CD4-positive, alpha-beta T cell treated with Interleukin-12 subunit alpha and Interleukin-12 subunit beta, for 1 hour (primary cell): ENCODE measurements at places on chromosomes 11 and 22.

DNA sequence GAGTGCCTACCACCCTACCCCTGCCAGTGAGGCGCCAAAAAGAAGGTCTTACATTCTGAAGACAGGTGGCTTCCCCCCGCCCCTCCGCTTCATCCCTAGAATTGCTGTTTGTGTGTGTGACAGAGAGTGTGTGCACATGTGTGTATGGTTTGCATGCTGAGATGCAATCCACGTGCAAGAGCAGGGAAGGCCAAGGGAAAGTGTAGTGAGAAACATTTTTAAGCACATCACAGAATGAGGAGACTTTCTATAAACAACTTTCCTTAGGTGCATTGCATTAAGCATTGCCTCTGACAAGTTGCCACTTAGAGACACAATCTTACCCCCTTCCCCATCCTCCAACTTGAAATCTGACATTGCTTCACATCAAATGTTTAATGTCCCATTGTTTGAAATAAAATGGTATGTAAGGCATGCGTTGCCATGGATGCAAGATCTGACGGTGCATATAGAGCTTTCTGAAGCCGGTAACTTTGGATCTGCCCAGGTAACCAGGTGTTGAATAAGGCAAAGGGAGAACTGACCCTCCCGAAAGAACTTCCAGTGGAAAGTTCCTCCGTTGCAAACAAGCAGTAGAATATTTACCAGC is 21.4 kb downstream of the FJX1 start:
- DNase-seq = no peak

GRCh38 chr11:124481365-124482323 is 36.1 kb upstream of the OR8B8 start:
- DNase-seq = no peak

DNA sequence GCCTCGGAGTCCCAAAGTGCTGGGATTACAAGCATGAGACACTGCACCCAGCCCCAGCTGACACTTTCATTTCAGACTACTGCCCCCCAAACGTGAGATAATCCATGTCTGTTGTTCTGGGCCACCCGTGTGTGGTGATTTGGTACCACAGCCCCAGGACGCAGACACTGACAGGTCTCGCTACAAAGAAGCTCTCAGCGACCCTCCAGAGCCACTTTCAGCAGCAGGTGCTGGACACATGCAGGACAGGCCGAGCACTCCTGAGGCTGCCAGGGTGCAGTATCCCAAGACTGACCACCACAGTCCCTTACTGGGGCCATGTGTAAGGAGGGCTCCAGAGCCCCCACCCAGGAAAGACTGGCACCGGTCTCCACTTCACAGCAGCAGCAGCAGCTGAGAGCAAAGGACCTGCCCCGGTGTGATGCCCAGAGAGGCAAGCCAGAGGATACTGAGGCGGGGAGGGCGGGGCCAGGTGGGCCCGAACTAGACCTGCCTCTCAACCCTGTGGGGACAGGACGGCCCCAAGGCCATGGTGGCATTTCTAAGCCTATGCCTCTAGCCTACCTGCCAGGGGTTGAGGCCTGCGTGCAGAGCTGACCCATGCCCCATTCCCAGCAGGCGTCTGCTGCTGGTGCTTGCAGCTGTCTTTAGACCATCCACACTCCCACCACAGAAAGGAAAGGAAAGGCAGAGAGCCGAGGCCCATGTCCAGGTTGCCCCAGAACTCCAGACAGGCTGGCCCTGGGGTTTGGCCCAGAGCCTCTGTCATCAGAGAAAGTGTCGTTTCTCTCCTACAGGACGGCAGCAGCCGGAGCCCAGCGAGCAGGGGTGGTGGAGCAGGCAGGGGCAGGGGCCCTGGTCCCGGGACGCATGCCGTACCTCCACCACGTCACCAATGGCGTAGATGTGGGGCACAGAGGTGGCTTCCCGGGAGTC is 28.0 kb upstream of the GNB1L start:
- no peak for DNase-seq

GRCh38 chr11:126317432-126317755 is 13.5 kb downstream of the DCPS start:
- DNase-seq = no peak

- no peak for DNase-seq
Observed at GRCh38 chr11:72776844-72777754, 16.7 kb downstream of the STARD10 start.

GRCh38 chr11:8105666-8106065 is 24.7 kb downstream of the TUB start:
- DNase-seq = no peak

- no peak for DNase-seq
Observed at GRCh38 chr11:34523053-34523452, 9.5 kb upstream of the ELF5 start.

DNA sequence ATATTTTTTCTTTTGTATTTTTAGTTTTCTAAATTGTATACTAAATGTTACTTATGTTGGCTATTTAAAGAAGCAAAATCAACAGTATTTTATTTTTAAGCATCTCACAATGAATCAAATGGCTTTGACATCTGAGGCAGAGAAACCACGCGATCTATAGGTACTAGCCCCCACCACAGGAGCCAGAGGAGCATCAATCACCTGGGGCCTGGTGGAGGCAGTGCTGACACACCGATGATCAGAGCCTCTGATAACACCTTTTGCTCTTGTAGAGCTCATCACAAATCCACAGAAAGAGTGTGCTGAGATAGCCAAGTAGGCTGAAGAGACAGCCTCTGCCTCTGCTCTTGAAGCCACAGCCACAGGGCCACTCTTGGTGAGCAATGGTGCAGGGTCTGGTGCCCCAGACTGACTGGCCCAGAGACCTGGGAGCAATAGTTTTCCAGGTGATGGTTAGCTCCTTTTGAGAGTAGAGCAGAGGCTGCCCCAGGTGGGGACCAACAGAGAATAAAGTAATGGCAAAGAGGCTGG is 25.2 kb downstream of the HIRA start:
- DNase-seq = no peak

DNA sequence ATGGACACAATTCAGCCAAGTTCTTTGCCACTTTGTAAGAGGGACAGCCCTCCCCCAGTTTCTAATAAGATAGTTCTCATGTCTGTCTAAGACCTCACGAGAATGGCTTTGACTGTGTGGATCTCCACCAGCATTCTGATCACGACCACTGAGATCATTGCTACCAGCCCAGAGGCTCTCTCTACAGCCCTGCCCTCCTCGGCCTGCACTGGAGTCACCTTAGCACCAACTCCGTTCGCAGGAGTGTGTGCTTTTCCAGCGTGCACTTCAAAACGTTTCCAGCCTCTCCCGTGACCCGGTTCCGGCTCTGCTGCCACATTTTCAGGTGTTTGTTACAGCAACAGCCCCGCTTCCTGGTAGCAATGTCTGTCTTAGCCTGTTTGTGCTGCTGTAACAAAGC is 26.2 kb downstream of the TSPAN32 start:
- DNase-seq = no peak

- DNase-seq = no peak
Observed at GRCh38 chr11:120518356-120518755, 6.8 kb downstream of the GRIK4 start.

DNA sequence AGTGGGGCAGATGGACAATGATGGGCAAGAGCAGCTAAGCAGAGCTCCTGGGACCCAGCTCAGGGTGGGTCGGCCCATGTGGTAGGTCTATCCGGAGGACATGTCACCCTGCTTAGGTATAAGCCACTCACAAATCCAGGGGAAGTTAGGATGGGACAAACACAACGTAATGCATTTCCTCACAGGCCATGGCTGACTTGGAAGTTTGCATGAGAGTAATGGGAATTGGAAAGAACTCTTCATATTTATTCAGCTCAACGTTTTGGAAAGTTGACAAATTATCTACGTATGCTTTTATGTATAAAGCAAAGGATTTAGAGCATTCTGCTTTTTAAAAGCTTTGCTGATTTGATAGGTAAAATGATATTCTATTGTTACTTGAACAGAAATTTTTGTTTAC is 74.9 kb downstream of the SMCO4 start:
- no peak for DNase-seq

DNA sequence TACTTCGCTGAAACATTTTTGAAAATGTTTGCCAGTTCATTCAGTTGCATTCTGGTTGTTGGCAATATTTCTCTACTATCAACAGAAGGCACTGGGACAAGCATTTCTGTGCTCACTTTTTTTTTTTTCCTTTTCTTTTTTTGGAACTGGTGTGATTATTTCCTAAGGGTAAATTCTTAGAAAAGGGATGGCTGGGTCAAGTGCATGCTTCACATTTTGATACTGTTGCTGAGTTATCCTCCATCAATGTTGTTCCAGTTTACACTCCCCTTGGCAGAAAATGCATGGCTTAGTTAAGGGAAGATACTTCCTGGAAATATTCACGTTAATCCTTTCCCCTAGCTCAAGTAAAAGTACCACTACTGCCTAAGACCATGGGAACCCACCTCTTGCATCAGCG is 81.8 kb downstream of the OSBP2 start:
- no peak for DNase-seq

GRCh38 chr11:132022285-132022684 is 651.9 kb downstream of the NTM start:
- no peak for DNase-seq

GRCh38 chr11:16078936-16079335 is 277.4 kb downstream of the SOX6 start:
- no peak for DNase-seq
